ENCODE measurements at places on chromosomes 11 and 22.

DNA sequence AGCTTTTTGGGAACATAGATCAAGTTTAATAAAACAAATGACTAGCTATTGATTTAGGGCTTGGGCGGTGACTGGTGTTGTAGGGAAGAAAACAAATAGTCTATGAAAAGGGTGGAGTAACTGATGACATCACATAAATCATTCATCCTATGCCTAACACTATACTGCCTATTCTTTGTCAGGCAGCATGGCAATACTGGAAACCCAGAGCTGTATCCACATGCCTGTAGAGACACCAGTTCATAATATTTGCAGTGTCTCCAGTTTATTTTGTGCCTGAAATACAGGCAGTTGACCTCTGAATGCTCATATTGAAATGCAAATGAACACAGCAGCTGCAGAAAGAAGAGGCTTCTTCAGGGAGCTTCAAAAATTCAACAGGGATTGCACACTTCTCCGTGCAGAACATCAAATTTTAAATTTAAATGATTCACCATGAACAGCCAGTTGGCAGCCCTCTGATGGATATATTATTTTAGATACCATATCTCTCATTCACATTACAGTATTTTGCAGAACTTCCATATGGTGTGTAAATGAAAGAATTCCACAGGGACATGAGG is 283.1 kb upstream of the CTSC start:
- no peak for DNase-seq

DNA sequence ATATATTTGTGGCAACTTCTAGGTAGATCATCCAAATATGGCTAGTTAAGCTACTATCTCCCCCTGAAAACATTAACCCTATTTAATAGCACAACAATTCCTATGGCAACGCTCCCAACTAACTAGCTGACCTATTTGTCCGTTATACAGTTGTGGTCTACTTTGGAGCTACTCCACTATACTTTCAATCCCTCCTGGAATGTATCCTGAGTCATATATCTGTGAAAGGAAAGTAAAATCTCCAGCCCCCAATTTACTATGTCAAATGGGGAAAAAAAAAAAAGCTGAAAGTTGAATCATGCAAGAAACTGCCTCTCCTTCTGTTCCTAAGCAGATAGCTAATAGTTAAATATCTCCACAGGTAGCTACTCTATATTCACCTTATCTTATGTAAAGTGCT is 128.5 kb downstream of the CD44 start:
- no peak for DNase-seq

- no peak for DNase-seq
Observed at GRCh38 chr11:36056160-36056751, 112.4 kb downstream of the LDLRAD3 start.

DNA sequence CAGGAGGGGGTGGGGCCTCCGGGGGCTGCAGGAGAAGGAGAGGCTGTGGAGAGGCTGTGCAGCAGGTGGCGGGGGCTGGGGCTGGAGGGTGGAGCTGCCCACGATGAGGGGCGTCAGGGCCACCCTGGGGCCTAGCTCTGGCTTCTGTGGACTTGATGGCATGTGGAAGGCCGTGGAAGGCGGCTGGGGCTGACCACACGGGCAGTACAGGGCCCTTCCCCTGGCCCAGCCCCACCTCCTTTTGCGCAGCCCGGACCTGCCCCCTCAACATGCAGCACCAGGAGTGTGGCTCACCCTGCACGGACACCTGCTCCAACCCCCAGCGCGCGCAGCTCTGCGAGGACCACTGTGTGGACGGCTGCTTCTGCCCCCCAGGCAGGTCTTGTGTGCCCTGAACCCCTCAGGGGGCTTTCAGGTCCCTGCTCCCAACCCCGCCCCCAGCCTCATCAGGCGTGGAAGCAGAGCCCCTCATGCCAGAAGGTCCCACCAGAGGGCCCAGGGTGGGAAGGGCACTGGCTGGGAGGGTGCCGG is 6.1 kb downstream of the MUC5B start:
- no peak for DNase-seq

GRCh38 chr11:73350908-73351636 is 25.1 kb upstream of the RELT start:
- DNase-seq = peak; percentile 47

DNA sequence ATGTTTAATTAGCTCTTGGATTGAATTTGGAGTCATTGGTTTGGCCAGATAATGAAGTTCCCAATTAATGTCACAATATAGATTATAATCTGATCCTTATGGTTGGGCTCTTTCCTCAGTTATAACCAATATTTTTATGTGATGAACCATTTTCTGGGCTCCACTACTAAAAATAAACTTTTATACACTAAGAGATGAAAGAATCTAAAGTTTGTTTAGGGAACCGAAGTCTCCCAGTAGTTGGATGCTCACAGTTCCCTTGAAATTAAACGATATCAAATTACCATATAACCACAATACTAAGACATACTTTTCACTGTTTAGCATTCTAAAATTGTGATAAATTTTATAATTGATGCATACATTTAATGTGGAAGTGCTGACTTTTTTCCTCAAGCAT is 47.0 kb upstream of the ARHGAP42 start:
- DNase-seq = no peak

DNA sequence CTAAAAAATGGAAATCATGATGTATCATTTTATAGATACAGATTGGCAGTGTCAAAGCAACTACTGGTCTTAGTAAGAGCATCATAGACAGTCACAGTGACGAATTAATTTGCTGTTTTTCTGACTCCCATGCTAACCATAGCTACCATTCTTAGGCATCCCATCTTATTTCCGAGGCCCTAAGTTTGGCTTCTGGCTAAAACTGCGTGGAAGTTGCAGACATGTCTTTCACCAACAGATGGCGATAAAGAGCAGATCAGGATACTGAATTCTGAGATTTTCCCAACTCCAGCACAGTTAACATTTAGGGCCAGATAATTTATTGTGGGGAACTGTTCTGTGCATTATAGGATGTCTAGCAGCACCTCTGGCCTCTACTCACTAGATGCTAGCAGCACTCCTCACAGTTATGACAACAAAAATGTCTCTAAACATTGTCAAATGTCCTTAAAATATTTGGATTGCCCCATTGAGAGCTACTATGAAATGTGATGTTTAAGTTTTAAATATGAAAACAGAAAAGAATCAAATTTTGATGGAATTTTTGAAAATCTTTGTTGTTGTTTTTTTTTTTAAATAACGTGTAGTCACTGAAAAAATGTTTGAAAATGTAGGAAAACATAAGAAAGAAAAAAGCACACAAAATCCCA is 16.3 kb downstream of the OR2AG2 start:
- DNase-seq = peak; percentile 19

GRCh38 chr11:67256477-67257135 is 9.7 kb upstream of the GRK2 start:
- DNase-seq = no peak

DNA sequence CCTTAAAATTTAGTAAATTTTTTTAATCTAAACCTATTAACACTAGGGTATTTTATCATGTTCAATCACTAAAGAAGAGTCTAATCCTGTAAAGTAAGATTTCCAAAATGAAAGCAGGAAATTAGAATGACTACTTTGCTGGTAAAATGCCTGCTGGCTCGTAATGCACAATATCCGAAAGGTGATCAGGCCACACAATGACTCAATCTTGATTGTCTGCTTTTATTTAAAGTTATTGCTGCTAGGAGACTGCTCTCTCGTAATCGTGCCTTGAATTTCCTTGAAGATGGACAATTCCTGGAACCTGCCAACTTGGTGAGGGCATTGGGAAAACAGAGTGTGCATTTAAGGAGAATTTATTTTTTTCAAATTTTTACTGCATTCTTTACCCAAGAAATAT is 1786.5 kb upstream of the RAG2 start:
- no peak for DNase-seq

DNA sequence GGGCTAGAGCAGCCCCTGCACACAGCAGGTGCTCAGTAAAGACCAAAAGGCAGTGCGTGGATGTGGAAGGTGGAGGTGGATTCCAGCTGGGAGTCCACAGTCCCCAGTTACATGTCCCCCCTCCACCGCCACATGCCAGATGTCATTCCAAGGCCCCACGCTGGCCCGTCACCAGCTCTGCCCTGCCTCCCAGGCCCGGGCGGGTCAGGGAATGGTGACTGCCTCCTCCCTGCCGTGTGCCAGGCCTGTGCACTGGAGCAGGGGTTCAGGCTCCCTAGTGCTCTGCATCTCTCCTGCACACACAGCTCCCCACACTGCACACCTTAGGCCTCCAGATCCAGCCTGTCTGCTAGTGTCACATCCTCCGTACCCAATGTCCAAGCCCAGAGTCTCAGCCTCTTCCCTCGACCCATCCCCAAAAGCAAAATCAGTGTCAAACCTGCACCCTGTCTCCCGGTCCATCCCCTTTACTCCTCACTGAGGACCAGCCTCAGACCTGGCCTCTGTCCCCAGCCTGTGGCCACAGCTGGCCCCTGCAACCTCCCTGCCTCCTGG is 40.2 kb upstream of the PRODH start:
- DNase-seq = no peak

DNA sequence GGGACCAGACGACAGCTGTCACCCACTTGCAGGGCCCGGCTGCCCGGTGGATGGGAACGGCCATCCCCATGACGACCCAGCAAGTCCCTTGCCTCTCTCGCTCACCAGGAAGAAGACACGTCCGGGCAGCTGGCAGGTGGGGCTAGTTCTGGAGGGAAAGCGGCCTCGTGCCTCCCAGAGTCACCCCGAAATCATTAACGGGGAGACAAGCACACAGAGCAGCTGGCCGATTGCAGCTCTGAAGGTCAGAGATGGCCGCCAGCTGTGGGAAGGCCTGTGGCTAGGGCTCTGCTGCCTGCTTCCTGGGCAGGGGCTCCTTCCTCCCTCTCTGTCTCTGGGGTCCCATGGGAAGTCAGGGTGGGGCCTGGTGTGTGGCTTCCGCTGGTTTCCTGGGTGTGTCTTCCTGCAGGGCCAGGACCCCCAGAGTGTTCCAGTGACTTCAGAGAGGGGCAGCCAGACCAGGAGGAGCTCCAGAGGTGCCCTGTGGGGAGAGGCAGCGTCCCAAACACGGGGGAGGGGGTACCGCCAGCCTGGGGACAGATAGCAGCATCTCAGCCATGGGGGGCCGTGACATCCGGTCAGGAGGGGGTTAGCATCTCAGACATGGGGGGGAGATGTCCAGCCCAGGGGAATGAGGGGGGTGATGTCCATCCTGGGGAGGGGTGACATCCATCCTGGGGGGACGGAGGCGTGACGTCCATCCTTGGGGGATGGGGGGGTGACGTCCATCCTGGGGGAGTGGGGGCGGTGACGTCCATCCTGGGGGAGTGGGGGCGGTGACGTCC is 114.9 kb downstream of the KCNQ1 start:
- no peak for DNase-seq

DNA sequence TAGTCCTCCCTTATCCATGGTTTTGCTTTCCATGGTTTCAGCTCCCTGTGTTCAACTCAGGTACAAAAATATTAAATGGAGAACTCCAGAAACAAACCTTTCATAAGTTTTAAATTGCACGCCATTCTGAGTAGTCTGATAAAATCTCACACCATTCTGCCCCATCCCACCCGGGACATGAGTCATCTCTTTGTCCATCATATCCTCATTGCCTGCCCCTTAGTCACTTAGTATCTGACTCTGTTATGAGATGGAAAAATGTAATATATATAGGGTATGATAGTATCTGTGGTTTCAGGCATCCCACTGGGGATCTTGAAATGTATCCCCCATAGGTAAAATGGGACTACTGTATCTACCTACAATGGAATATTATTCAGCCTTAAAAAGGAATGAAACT is 35.5 kb upstream of the FGF3 start:
- no peak for DNase-seq

DNA sequence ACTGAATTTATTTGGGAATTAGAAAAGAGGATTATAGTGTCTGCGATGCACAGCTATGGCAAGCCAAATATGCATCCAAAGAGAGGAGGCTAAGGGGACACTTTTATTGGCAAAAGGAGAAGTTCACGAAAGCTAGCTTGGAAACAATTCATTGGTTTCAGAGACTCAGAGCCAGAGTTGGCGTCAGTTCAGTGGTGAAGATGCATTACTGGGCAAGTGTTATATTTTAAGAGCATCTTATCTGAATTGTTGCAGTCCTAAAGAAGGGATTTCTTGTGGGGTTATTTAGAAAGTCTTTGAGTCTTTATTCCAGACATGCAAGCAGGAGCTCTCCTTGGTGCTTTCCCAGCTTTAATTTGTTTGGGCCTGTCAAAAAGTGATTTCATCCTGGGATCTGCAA is 15.0 kb downstream of the CLDN5 start:
- DNase-seq = no peak

- DNase-seq = no peak
Observed at GRCh38 chr11:86014221-86014620, 54.7 kb downstream of the PICALM start.

DNA sequence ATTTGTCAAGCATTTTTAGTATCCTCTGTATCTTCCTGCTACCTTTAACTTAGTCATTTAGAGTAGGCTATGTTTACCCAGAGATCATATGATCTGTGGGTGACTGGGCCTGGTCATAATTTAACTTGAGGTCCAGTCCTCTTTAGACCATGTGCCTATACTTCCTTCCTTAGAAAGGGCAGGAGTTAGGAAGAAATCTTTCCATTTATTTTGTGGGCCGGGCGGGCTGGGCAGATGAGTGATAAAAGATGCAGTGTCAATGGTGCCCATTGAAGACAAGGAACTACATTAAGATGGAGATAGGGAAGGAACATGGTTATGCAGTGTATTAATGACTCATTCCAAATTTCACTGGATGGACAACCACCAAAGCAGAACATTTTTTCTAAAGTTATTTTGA is 30.9 kb upstream of the PDE3B start:
- no peak for DNase-seq

DNA sequence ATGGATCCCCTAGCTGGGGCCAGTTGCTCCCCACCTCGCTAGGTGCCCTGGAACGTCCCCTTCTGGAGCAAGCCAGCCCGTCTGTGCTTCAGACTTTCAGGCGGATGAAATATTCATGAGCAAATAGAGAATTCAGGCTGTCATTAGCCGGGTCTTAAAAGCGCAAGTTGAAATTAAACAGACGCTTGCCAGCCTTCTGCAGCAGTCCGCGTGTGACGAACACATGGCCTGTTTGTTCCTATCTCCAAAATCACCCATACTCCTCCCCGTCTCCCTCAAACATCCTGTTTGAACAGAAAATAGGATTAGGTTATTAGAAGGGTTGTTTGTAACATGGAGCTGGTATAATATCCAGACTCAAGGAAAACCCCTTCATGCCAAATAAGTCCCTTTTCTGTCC is 38.7 kb downstream of the MYO18B start:
- no peak for DNase-seq

- DNase-seq = no peak
Observed at GRCh38 chr11:69376155-69377028, 82.4 kb downstream of the MYEOV start.
